ENCODE measurements at places on chromosomes 12 and 14. TPM values are rescaled to one million over a fixed set of nuclear protein-coding genes. Genes with fewer than 3 reads are reported as not detected.

GRCh38 chr12:52543985-52544883 is 8.7 kb downstream of the KRT71 start:
- no peak for DNase-seq

DNA sequence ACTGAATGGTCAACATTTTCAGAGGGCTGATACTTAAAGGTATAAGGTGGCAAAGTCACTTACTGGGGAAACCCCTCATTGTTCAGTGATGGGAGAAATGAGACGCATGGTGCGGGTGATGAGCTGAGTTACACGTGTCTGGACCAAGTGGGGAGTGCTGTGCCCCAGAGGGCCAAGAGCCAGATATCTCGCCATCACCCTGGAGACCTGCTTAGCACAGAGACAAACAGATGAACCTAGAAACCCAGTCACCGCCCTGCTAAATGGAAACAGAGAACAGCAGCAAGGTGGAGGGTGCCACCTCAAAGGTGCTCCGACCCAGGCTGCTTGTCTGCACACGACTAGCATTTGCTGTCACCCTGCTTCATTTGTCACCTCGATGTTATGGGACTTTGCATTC is 92.4 kb downstream of the RBM19 start:
- DNase-seq: no peak

Gene PRR4
- 9.2 TPM for total RNA-seq

DNA sequence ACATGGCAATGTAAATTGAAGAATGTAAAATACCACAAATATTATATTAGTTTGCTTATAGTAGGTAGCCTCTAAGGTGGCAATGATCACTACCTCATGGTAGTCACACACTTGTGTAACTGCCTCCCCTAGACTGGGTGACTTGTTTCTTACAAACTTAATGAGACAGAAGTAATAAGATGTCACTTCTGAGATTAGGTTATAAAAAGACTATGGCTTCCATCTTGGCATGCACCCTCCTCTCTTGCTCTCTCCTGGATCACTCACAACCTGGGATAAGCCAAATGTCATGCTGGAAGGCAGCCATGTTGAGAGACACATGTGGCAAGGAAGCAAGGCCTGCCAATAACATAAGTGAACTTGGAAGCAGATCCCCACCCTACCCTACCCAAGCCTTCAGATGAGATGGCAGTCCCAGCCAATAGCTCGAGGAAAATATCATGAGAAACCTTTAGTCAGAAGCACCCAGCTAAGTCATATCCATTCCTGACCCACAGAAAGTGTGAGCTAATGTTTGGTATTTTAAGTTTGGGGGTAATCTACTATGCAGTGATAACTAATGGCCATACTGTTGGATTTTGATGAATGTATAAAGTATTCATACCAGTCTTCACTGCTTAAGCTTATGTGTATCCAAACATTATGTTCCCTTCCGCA is 43.3 kb downstream of the PPP1R12A start:
- DNase-seq: peak; percentile 27

DNA sequence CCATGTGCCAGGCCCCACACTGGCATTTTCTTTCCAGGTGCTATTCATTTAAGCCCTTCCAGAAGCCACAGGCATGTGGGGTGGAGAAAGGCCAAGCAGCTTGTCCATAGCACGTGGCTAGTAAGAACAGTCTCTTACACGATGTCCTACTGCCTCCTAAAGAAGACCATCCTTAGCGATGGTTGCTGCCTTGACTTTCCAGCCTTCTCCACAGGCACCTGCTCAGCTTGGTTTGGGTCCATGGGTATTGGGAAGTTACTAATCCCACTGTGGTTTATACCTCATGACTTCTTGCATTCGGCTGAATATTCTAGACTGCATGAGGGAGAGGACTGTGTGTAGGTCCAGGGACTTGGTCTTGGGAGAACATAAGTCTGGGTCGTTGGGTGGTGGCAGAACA is 49.2 kb downstream of the NINJ2 start:
- no peak for DNase-seq
